Osteoblast (primary cell): ENCODE measurements at places on chromosomes 2 and 18. TPM values are rescaled to one million over a fixed set of nuclear protein-coding genes. Genes with fewer than 3 reads are reported as not detected.

DNA sequence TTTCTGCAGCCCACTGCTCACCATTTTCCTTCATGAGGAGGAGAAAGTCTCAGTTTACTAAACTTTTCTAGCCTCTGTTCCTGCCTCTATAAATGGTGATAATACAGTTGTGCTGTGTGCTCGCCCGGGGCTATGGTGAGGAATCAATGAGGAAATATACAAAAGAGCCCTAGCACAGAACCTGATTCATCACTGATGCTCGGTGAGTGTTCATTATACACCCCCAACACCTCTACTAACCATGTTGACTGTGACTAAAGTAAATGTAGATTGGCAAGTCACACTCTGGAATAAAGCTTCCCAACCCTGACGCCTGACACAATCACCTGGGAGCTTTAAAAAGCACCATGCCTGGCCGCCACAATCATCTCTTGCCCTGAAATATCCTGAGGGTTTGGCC lies 118.8 kb upstream of the CYP1B1 start:
- DNase-seq, result no peak

DNA sequence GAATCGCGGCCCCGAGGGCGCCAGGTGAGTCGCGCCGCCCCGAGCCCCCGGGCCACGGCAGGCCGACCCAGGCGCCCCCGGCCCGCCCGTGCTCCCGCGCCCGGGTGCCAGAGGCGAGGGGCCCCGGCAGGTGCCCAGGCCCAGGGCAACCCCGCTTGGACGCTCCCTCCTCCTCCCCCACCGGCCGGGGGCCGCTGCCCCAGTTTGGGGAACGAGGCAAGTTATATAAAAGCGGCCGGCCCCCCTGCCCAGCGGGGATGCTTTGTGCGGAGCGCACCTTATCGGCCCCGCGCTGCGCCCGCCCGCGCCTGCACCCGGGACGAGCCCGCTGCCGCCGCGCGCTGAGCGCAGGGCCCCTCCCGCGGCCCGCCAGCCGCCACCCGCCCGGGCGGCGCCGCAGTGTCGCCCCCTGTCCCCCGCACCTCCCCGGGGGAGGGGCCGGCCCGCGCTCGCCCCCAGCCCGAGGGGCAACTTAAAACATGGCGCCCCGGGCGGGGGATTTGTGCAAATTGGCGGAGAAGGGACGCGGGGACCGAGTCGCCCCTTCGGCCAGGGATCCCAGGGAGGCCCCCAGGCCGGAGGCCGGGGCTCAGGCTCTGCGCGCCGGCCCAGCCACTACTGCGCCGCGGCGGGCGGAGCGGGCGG lies 639 bp downstream of the EPB41L3 start:
- no peak for DNase-seq

DNA sequence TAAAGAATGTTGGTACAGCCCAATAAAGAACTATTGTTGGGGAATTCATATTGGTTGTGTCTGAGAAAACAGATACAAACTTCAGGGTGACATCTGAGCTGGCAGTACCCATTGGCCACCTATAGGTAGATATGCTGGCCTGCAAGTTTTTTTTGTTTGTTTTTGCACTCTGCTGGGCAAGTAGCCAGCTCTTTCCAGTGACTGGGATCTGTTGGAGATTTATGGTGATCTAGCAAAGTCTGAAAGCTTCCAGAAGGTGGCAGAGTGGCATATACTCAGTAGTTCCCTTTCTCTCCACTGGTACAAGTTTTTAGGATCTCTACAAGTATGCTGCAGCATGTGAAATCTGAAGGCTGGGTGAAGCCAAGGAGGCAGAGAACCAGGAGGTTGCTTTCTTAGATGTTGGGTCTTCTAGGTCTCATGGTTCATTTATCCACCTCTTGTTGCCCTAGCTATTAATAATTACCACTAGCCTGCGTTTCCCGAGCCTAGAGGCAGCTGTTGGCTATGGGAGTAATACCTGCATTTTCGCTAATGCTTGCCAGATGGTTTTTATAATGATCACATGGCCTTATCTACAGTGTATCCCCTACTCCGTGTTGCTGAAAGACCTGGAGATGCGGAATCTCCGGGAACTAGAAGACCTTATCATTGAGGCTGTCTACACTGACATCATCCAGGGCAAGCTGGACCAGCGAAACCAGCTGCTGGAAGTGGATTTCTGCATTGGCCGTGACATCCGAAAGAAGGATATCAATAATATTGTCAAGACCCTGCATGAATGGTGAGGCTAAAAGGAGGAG lies 9.5 kb downstream of the COPS7B start:
- DNase-seq, result peak; percentile 85

DNA sequence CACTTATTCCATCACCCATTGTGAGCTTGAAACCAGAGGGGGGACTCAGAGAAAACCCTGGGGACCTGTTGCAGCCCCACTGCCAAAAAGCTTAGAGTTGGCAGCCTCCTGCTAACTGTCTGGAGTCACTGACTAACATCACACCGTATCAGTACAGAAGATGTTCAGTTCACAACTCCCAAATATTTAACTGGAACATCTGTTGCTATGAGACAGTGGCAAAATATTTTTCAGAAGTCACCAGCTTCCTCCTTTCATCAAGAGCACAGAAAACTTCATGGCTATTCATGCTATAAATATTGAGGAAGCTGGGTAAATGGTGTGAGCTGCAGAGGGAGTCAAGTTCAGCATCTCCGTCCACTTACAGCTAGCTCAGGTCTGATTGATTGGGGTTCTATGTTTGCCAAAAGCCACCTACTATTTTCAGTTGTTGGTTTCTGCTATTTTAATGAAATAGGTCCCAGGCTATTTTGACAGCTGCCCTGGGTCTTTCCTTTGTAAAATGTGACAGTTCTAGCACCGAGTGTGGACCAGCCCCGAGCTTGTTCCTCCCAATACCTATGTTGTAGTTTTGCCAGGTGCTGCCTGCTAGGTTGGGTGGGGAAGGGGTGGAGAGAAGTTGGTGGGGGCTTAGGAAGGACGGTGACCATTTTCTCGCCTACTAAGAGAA lies 9.8 kb downstream of the TUBB6 start:
- no peak for DNase-seq

DNA sequence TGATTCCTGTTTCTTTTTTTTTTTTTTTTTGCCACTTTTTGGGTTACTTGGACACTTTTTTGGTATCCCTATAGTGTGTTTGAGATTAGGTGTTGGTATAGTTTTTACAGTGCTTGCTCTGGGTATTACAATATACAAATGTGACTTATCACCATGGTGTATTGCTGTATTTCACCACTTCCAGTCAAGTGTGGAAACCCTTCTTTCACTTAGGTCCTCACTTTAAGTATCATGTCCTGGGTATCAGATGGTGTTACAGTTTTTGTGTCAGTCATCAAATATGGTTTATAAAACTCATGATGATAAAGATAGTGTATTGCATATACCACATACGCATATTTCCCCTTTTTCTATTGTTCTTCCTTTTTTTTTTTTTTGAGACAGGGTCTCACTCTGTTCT lies 1.8 kb downstream of the ATP9B start:
- no peak for DNase-seq

DNA sequence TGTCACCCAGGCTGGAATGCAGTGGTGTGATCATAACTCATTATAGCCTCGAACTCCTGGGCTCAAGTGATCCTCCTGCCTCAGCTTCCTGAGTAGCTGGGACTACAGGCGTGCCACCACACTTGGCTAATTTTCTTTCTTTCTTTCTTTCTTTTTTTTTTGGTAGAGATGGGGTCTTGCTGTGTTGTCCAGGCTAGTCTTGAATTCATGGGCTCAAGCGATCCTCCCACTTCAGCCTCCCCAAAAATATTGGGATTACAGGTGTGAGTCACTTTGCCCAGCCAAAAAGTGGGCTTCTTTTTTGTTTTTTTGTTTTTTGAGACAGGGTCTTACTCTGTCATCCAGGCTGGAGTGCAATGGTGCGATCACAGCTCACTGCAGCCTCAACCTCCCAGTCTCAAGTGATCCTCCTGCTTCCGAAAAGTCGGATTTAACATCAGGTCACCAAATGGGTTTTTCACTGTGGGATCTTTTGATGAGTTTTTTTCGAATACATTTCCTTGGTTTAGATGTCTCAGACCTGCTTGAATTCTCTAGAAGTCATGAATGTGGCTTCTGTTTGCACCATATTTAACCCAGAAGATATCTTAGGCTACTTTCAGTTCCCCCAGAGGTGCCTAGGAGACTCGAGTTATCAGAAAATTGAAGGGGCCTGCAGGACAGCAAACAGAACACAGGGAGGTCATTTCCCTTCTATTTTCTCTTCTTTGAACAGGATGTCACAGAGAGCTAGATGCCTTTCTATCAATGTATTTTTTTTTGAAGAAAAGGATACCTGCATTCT lies 8.9 kb downstream of the RAB31 start:
- no peak for DNase-seq

GRCh38 chr18:62324917-62325805 lies at the start of gene TNFRSF11A:
TSS of gene TNFRSF11A (plus strand) at chr18:62325310. CDS start at chr18:62325353, 43 bp downstream.
- no peak for DNase-seq

DNA sequence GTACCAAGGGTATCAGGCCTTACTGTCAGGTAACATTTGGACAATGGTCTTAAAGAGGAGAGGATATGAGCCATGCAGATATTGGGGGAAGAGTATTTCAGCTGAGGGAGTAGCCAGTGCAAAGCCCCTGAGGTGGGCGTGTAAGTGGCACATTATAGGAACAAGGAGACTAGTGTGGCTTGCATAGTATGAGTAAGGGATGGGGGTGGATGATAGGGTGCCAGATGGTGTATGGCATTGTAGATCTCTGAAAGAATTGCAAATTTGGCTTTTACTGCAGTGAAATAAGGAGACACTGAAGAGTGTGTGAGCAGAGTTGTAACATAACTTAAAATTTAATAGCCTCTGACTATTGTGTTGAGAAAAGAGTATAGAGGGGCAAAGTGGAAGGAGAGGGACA lies 244.0 kb downstream of the PDE11A start:
- no peak for DNase-seq

- no peak for DNase-seq
Measured at GRCh38 chr18:35592298-35592697, 10.8 kb downstream of the GALNT1 start.

GRCh38 chr2:40218679-40219078 lies 233.2 kb downstream of the SLC8A1 start:
- no peak for DNase-seq

DNA sequence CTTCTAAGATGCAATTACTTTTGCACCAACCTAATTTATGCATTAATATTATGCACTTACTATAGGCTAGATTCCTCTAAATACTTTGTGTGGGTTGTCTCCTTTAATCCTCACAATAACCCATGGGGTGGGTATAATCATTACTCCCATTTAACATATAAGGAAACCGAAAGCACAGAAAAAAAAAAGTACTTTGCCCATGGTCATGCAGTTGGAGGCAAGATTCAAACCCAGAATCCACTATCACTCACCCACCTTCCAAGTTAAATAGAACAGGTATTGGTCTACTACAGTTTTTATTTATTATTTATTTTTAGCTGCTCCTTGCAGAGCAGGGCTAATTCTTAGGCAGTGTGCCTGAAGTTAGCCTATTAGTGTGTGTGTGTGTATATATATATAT lies 76.6 kb upstream of the FZD7 start:
- DNase-seq, result no peak

DNA sequence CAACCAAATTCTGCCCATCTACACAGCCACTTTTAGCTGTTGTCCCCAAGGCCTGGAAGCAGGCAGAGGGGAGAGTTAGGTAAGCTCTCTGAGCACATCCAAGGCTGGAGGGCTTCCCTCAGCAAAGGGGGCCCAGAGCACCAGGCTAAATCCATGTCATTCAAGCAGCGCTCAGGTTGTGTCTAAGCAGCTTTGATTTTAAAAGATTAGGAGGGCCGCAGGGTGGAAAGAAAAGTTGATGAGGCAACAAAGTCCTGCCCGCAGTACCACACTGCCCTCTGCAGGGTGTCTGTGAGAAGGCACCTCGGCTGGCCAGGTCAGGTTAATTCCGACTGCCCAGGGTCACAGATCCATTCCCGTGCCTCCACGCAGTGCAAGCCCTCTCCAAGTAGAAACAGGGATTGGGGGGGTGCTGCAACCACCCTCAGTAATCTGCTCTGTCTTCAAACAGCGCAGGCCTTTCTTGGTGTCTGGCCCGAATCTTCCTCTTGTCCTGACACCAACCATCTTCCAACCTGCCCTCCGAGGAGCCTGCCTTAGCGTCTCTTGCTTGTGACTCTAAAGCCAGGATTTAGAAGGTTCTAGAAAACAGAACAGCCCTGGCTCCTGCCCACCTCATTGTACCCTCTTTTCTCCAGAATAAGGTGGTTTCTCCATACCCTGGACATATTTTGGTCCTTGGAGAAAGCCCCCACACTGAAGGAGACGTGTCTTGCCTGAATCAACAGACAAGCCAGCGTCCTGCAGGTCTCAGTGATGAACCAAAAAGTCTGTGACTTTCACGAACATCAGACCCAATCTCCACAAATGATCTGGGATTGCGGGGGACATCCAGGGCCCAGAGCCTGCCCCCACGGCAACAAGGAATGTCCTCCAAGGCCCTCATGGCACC lies 289.2 kb downstream of the TNS1 start:
- DNase-seq, result no peak

GRCh38 chr2:7956126-7956689 lies 725.6 kb upstream of the ID2 start:
- peak; percentile 78 for DNase-seq

DNA sequence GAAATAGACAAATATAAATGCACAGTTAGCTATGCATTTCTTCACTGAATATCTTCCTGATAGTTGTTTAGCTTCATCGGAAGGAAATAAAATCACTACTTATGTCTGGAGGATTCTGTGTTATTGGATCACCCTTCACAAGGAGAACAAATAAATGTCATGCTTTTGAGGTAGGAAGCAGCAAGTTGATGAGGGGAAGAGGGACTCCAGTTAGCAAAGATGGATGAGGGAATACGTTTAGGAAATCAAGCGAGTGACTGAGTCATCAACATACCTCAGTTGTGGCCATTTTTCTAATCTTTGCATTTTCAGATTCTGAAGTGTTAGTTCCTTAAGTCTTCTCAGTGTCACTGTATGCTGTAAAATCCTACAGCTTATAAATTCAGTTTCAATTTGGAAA lies 456.2 kb downstream of the EPHA4 start:
- DNase-seq, result no peak

ACVR1C gene
- total RNA-seq, result 0.29 and 0.36 TPM in 2 replicates

KCNG2 gene
- total RNA-seq, result not detected in 2 replicates

COX7A2L gene
- 215 and 237 TPM in 2 replicates for total RNA-seq

GALNT5 gene
- total RNA-seq, result 56.5 and 75.7 TPM in 2 replicates

DLGAP1 gene
- total RNA-seq, result not detected in 2 replicates

IRS1 gene
- total RNA-seq, result 24.5 and 27.9 TPM in 2 replicates

BBS5 gene
- total RNA-seq, result 5.8 and 9.1 TPM in 2 replicates

SCN9A gene
- total RNA-seq, result 1.8 and 2.1 TPM in 2 replicates
